ENCODE measurements at places on chromosomes 5 and 9. TPM values are rescaled to one million over a fixed set of nuclear protein-coding genes. Genes with fewer than 3 reads are reported as not detected.

The SUSD3 gene
- total RNA-seq, result 1.2 TPM

The GABRA1 gene
- total RNA-seq, result not detected

The LSM11 gene
- 6.0 TPM for total RNA-seq

The ADCY2 gene
- total RNA-seq, result 1.5 TPM

The TMC1 gene
- not detected for total RNA-seq

The CTSV gene
- 20.4 TPM for total RNA-seq

The SLC34A3 gene
- total RNA-seq, result not detected

The CCIN gene
- total RNA-seq, result not detected

The PCDHGB4 gene
- total RNA-seq, result 13.2 TPM

The FLT4 gene
- 541 TPM for total RNA-seq

The DNLZ gene
- 14.5 TPM for total RNA-seq

Measured in endothelial cell (in vitro differentiated cells).